ENCODE measurements at places on chromosomes 7 and 10.

DNA sequence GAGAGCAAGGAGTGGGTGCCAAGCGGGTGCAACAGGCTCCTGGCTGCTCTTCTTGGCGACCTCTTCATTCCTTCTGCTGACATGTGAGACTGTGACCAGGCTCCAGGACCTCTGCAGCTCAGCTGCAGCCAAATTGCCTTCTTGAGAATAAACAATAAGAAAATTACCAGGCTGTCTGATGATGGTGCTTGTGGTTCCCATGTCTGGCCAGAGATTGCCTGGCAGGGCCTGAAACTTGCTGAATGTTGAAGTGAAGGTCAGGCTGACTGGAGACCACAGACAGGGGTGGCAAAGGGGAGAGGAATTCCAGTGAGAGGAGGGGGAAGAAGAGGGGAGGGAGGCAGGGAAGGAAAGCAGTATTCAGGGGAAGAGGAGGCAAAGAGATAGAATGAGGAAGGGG lies 497.4 kb upstream of the PODXL start:
- no peak for DNase-seq

- no peak for DNase-seq
These were observed 38.2 kb downstream of the ABCB5 start for GRCh38 chr7:20653636-20654035.

- no peak for DNase-seq
These were observed 240.4 kb downstream of the CAMK1D start for GRCh38 chr10:12589791-12590190.

DNA sequence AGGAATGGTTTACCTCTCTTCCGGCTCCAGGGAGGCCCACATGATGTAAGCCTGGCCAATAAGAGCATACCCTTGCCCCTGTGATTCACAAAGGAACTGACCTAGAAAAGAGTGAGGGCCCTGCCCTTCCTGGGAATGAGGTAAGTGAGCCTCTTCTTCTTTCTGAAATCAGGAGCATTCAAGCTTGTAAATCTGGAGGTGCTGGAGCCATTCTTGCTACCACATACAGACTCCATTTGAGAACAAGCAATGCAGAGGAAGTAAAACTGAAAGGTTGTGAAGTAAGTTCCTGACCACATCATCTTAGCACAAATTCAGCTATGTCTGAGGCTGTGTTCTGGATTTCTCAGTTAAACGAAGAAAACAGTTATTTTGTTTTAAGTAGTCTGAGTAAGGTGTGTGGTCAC lies 132.2 kb downstream of the CD36 start:
- DNase-seq = no peak

DNA sequence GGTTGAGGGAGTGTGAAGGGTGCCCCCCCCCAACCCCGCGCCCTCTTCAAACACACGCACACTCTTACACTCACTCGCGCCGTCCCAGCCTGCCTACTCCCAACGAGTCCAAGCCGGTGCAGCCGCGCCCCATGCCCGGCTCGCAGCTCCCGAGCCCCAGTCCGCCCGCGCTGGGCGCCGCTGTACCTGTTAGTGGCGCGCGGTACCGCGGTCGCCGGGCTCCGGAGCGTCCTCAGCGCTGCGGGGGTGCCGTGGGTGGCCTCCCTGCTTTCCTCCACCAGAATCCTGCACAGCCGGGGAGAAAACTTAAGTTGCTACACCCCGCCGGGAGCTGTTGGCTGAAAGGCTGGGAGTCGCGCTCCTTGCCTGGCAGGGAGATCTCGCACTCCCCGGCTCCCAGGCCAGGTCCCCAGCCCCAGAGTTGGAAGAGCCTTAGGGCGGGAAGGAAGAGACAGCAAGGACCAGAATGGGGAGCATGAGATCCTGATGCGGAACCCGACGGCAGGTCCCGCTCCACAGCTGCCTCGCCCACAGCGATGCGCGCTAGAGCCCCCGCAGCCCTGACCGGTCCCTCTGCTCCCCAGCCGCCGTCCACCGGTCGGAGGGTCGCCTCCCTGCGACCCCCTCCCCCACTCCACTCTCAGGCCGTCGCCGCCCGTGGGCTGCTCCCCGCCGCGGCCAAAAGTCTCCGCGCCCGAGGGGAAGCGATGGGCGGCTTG lies 863 bp downstream of the ST8SIA6 start:
- DNase-seq = no peak

GRCh38 chr7:125573126-125573525 lies 643.5 kb upstream of the POT1 start:
- DNase-seq = no peak
